ENCODE measurements at places on chromosomes 11 and 22.

DNA sequence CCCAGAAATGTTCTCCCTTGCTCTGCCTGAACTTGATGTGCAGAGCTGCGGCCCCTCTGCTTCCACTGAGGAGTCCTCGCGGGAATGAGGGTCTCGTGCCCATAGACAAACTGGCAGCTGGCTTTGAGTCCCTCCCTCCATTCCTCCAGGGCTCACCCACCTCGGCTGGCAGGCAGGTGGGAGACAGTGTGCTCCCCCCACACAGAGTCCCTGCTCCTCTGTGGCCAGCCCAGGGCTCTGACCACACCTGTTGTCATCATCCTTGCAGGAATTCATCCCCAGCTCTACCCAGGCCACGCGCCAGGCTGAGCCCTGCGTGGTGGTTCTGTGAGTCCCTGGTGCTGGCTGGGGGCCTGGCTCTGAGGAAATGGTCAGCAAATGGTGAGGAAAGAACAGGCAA lies 521.9 kb downstream of the TBC1D22A start:
- DNase-seq: no peak

- no peak for DNase-seq
These were observed 102.4 kb upstream of the MTMR2 start for GRCh38 chr11:96026310-96026709.

DNA sequence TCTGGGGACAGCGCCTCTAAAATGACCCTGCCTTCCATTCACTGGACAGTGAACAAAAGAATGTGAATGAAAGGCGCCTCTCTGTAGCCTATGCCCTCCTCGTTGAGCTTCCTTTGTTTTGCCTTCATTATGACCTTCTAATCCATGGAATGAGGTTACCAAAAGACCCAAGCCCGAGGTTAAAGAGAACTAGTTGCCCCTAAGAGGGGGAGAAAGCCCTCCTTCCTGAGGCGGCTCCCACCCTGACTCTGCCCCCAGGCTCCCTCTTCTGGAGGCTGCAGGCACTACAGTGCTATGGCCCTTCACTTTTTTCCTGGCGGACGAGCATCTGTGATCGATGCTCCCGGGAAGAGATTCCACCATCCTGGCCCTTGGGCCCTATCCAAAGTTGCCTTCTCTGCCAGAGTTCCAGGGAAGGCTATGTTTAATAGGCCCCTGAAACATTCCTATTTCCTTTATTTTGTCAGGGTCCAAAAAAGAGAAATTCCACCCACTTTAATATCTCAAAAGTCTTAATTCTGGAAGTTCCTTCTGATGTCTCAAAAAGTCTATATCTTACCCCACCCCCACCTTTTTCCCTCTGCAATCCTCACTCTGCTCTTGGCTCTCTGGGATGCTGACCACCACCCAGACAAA lies 147.3 kb downstream of the FEZ1 start:
- DNase-seq: peak; percentile 32

DNA sequence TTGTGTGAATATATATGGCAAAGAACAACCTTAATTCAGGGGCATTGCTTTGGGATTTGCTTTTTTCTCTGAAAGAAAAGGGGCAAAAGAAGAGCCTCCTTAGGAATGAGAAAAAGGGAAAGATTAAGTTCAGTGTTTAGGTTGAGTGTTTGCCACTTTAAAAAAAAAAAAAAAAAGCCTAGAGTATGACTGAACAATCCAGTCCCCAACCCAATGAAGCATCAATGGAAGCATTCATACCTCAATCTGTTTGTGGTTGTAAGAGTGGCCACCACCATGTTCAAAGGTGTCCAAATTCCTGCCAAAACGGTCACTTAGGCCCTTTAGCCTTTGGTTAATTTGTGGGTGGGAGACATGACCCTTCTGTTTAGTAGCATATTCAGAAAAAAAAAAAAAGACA lies 260.6 kb downstream of the SOX6 start:
- no peak for DNase-seq

DNA sequence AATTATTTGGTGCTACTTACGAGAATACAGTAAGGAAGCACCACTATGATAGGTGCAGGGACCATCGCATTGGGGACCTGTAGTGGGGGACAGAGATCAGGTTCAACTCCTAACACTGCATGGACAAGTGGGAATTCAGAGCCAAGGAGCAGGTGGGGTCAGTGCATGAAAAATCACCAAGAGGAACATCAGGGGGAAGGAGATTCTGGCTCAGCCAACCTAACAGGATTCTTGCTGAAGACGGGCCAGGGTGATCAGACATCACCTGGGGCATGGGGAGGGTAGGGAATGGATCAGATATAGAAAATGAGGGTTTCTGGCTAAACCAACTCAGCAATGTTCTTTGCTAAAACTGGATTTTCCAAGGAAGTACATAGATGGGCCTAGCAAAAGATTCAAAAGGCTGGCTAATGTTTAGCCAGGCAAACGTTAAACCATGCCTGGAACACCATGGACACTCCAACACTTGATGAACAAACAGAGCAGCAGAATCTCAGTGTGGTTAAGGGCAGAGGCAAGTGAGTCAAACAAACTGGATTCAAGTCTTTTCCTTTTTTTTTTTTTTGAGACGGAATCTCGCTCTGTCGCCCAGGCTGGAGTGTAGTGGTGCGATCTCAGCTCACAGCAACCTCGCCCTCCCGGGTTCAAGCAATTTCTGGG lies 70.0 kb downstream of the MICAL3 start:
- DNase-seq: no peak

GRCh38 chr11:121389651-121390050 lies 62.5 kb upstream of the SORL1 start:
- no peak for DNase-seq

GRCh38 chr11:120133216-120134105 lies 4.5 kb downstream of the TRIM29 start:
- no peak for DNase-seq

DNA sequence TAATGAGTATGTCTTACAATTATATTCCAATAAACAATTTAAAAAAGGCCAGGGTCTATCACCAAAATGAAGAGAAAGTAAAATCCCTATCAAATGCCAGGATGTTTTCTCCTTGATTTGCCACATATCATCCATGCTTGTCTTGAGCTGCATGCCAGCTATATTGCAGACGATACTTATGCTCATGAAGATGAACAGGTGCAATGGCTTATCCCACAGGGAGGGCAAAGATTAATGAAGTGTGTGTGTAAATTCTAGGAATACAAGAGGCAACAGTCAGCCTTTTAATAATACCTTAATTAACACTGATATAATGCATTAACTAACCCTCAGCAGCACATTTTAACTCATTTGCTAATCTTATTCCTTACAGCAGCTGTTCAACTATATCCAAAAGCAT lies 850.5 kb downstream of the KCNA4 start:
- DNase-seq: no peak

DNA sequence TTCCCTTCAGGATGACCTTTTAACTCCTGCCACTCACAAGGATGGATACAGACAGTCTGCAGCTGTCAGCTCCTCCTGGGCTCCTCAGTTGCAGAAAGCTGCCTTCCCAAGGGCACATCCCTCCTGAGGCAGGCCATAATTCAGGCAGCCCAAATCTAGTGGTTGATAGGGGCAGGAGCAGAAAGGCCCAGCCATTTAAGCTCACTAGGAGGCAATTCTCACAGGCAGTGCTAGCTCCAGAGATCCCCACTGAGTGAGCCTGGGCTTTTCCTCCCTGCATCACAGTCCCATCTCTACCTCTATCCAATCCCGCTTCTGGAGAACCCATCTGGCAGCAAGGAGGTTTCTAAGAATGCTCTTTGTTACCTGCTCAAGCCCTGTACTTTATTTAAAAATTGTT lies 200.6 kb downstream of the ARHGAP42 start:
- no peak for DNase-seq

DNA sequence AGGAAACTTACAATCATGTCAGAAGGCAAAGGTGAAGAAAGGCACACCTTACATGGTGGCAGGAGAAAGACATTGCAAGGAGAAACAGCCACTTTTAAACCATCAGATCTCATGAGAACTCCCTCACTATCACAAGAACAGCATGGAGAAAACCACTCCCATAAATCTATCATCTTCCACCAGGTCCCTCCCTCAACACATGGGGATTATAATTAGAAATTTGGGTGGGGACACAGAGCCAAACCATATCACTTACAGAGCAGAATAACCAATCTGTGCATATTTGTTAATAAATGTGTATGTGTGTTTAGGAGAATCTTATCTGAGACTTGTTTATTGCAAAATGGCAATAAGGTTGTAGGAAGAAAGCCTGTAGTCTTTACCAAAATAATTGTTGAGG lies 205.2 kb upstream of the ANO3 start:
- DNase-seq: no peak

- no peak for DNase-seq
These were observed 152.8 kb upstream of the NTM start for GRCh38 chr11:131217313-131218310.

DNA sequence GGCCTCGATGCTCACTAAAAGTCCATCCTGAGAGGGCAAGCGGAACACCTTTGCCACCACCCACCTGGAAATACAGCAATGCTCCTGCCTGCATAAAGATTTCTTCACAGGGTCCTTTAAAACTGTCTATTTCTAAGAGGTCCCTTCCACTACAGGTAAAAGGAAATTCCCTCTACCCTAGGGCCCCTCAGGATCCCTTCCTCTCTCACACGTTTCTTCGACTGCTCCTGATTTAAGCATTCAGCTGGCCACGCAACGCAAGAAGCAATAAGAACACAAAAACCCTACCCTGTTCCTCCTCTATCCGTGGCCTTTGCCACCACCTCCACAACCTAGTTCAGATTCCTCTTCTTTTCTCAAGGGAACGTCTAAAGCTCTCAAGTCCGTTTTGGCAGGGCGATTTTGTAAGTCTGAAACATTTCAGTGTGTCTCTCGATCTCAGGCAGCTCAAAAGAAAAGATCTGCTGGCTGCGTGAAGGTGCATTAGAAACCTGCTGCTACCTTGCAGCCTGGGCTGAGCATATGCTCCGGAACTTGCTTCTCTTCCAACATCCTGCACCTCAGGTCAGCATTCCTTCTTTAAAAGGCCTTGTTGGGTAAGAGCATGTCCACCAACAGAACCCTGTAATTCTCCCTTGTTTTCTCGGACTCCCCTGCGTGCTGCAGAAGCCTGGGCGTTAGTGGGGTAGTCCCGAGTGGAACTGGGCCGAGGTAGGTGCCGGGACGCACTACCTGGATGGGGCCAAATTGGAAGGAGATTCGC lies 1.6 kb downstream of the LGR4 start:
- DNase-seq: no peak

DNA sequence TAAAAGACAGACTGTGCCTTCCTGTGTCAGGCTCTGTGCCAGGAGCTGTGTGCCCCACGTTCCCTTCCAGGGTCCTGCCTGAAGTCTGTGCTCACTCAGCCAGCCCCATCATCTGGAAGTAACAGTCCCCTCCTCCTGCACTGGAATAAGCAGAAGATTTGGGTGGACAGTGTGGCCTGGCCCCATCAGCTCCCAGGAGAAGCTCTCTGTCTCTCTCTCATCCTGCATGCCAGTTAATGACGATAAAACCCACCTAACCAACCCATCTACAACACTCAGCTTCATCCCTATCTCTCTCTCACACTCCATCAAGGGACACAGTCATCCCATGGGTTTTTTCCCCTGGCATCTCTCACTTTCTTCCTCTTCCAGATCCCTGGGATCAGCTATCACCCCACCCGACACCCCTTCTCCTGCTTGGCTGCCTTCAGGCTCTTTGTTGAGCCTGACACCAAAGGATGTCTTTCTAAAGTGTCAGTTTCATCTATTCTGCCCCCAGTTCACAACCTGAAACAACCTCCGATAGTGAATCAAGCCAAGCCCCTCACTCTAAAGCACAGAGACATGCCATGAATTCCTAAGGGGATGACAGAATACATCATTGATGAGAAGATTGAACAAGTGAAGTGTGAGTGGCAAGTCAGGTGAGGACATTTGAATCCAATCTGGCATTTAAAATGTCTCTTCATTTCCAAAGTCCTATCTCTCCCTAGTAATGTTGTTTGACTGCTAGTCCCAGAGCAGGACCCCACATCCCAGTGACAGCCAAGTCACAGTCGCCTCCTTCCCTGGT lies 91.4 kb upstream of the TOP3B start:
- DNase-seq: no peak

- DNase-seq: no peak
These were observed 2.7 kb downstream of the MAJIN start for GRCh38 chr11:64969209-64969608.

DNA sequence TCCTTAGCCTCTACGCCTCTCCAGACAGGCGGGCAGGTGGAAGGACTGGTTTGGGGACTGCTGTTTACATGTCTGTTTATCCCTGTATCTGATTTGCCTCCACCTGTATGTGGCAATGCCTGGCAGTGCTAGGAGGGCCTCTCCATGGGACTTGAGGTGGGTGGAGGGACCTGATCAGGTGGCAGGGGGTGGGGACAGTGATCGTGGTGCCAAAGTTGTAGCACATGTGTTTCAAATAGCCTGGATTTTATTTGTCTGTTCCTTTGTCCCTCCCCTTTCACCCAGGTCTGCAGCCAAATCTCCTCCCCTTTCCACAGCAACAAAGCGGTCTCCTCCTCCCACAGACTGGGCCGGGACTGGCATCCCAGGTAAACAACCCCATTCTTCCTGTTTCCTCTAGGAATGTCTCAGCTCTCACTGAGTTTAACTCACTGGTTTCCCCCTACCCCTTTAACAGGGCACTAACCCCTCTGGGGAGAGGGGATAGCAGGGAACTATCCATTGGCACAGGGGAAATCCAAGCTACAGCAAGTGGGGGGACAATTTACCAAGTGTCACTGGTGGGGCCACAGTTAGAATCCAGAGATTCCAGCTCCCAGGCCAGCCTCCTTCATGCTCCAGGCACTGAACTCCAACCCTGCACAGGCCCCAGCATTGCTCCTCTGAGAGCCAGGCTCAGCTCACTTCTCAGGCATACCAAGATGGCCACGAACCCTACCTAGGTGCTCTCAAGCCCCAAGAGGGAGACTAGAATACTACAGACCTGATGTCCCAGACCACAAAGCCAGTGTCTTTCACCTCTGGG lies 22.9 kb upstream of the TLCD5 start:
- DNase-seq: no peak

DNA sequence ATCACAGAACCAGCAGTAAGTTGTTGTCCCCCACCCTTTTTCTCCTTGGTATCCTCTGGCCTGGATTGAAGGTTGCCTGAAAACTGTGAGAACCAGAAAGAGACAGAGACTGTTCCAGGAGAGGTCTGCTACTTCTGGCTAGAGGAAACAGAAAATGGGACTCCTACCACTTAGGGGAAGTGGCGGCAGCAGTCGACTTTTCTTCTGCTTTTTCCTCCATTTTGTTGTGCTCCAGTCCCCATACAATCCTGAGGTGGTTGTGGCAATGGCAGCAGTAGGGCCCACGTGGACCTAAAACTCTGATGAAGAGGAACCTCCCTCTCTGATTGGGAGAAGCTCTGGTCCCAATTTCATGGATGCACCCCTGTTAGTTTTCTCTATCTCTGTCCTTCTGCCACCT lies 76.0 kb upstream of the SORL1 start:
- no peak for DNase-seq
